ENCODE measurements at places on chromosomes 1 and 21. TPM values are rescaled to one million over a fixed set of nuclear protein-coding genes. Genes with fewer than 3 reads are reported as not detected.

GRCh38 chr1:98201666-98202081 lies 280.8 kb upstream of the DPYD start:
- no peaks in the 10 kb centered on the region for H3K27me3 ChIP-seq
- H3K4me1 ChIP-seq = no peaks in the 10 kb centered on the region
- no peak overlapping the region for H3K27ac ChIP-seq
- no peaks in the 10 kb centered on the region for H3K36me3 ChIP-seq

- no peak overlapping the region for H3K27ac ChIP-seq
- no peaks in the 10 kb centered on the region for H3K36me3 ChIP-seq
- no peak for DNase-seq
- no peak overlapping the region for H3K4me3 ChIP-seq
- H3K4me1 ChIP-seq = no peaks in the 10 kb centered on the region
- peaks cover 7% of the 10 kb centered on the region for H3K27me3 ChIP-seq
Measured at GRCh38 chr1:18419113-18419844, 61.5 kb upstream of the KLHDC7A start.

DNA sequence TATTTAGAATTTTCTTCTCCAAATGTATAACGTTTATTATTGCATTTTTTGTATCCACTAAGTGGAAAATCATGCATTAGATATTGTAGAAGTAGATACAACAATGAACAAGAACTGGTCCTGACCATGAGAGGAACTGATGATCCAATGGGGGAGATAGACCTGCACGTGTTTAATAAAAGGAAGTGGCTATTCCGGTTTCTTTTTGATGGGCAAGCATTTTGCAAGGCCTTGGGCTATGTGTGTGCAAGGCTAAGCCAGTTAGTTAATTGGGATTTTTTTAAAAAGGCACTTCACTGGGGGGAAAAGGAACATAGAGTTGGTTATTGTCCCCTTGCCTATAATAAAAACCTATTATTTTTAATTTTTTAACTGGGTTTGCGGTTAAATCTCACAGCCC lies 961 bp upstream of the VCAM1 start:
- H3K36me3 ChIP-seq = peaks cover 3% of the 10 kb centered on the region
- peaks cover 13% of the 10 kb centered on the region for H3K4me1 ChIP-seq
- H3K27ac ChIP-seq = no peak overlapping the region

GRCh38 chr1:28199328-28200233 lies 23.1 kb upstream of the PTAFR start:
- peaks cover 66% of the 10 kb centered on the region for H3K36me3 ChIP-seq
- H3K4me3 ChIP-seq = peak overlapping the region; percentile 75
- peak overlapping the region; percentile 95 for H3K27ac ChIP-seq
- peaks cover 50% of the 10 kb centered on the region for H3K4me1 ChIP-seq
- DNase-seq = peak; percentile 86

DNA sequence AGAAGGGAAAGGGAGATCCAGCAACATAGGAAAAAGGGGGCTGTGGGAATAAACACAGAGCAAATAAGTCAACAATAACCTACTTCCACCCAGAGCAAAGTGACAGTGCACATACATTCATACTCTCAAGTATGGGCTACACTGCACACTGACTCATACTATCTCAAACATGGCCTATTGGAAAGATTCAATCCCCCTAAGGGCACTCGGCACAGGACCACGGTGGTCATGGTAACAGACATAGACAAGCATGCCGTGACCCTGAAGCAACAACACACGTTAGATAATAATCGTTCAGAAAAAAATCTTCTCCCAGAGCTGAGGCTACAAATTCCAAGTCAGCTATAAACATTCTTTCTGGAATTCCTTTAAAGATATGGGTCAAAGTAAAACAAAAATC lies 16.8 kb upstream of the JAK1 start:
- H3K36me3 ChIP-seq = no peaks in the 10 kb centered on the region
- peaks cover 17% of the 10 kb centered on the region for H3K4me1 ChIP-seq
- H3K27ac ChIP-seq = no peak overlapping the region
- H3K4me3 ChIP-seq = no peak overlapping the region

DNA sequence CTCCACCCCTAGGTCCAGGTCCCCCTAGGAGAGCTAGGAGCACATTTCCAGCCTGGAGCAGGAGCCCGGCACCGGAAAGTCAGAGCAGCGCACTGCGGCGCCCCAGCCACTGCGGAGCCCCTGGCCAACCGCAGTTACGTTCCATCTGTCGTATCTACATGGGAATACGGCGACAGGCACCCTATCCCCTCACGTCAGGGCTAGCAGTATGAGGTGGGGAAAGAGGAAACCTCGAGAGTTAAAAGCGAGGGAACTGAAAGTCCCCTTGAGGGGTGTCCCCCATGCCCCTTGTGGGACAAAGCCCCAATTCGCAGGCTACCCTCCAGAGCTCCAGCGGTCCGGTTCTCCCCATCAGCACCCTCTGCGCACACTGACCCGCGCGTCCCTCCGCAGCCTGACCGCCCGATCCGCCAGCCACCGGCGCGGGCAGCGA lies 995 bp downstream of the COLGALT2 start:
- H3K27ac ChIP-seq = no peak overlapping the region
- DNase-seq = peak; percentile 41
- peaks cover 1% of the 10 kb centered on the region for H3K36me3 ChIP-seq
- H3K4me3 ChIP-seq = peak overlapping the region; percentile 39
- peaks cover 80% of the 10 kb centered on the region for H3K27me3 ChIP-seq

GRCh38 chr1:182238421-182238820 lies 153.2 kb downstream of the GLUL start:
- H3K4me3 ChIP-seq = no peak overlapping the region
- H3K27ac ChIP-seq = no peak overlapping the region
- H3K36me3 ChIP-seq = no peaks in the 10 kb centered on the region
- peaks cover 2% of the 10 kb centered on the region for H3K4me1 ChIP-seq
- peaks cover 10% of the 10 kb centered on the region for H3K27me3 ChIP-seq

DNA sequence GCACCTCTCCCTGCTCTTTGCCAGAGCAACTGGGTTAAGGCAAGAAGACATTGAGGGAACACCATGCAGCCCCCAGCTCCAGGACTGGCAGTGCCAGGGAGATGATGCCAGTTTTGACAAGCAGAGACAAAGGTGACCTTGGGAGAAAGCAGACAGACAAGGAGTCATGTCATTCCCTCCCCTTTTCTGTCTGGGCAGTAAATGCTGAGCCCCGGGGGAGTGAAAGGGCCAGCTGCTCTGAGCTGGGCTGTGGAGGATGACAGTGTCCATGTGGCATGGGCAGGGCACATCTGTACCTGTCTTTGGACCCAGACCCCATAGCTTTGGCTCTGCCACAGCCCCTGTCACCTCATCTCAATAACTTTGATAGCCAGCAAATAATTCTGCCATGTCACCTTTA lies 24.2 kb downstream of the PLEKHA6 start:
- H3K4me3 ChIP-seq = no peak overlapping the region
- H3K4me1 ChIP-seq = no peaks in the 10 kb centered on the region
- no peaks in the 10 kb centered on the region for H3K36me3 ChIP-seq
- DNase-seq = no peak
- peaks cover under 1% of the 10 kb centered on the region for H3K27me3 ChIP-seq

- H3K36me3 ChIP-seq = peaks cover 33% of the 10 kb centered on the region
- no peaks in the 10 kb centered on the region for H3K27me3 ChIP-seq
- H3K4me3 ChIP-seq = peak overlapping the region; percentile 6
- peaks cover 24% of the 10 kb centered on the region for H3K4me1 ChIP-seq
- no peak for DNase-seq
- peak overlapping the region; percentile 38 for H3K27ac ChIP-seq
Measured at GRCh38 chr1:25467616-25468015, 36.9 kb downstream of the MACO1 start.

- no peak for DNase-seq
- H3K4me3 ChIP-seq = no peak overlapping the region
- no peaks in the 10 kb centered on the region for H3K4me1 ChIP-seq
- no peaks in the 10 kb centered on the region for H3K36me3 ChIP-seq
Measured at GRCh38 chr1:218917656-218918055, 256.0 kb upstream of the LYPLAL1 start.

DNA sequence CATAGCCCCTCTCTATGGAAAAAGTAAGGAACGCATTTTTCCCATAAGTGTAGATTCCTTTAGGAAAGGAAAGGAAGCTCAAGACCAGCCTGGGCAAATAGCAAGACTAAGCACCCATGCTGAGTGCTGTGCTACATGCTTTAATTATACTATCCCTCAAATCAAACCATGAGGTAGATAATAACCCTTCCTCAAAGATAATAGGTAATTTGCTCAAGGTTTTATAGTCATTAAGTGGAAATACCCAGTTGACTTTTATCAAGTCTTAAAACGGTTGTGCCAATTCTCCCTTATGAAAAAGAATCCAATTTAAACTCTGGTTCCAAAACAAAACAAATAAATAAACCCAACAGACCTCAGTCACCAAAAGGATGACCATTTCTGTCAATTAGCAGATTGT lies 3.4 kb downstream of the KIAA0319L start:
- H3K27me3 ChIP-seq = no peaks in the 10 kb centered on the region
- H3K4me3 ChIP-seq = no peak overlapping the region

GRCh38 chr1:15870421-15870820 lies 22.9 kb downstream of the SPEN start:
- peaks cover 26% of the 10 kb centered on the region for H3K36me3 ChIP-seq
- peaks cover 22% of the 10 kb centered on the region for H3K4me1 ChIP-seq
- peak overlapping the region; percentile 31 for H3K27ac ChIP-seq
- DNase-seq = no peak
- no peaks in the 10 kb centered on the region for H3K27me3 ChIP-seq
- H3K4me3 ChIP-seq = no peak overlapping the region

- no peak overlapping the region for H3K4me3 ChIP-seq
- no peaks in the 10 kb centered on the region for H3K4me1 ChIP-seq
- no peaks in the 10 kb centered on the region for H3K36me3 ChIP-seq
- no peaks in the 10 kb centered on the region for H3K27me3 ChIP-seq
- no peak overlapping the region for H3K27ac ChIP-seq
- no peak for DNase-seq
Measured at GRCh38 chr21:29777160-29777559, 162.6 kb downstream of the GRIK1 start.

- no peaks in the 10 kb centered on the region for H3K27me3 ChIP-seq
- peaks cover 80% of the 10 kb centered on the region for H3K4me1 ChIP-seq
Measured at GRCh38 chr1:116806245-116806644, 52.0 kb downstream of the CD2 start.

- no peak for DNase-seq
- H3K27me3 ChIP-seq = no peaks in the 10 kb centered on the region
- no peaks in the 10 kb centered on the region for H3K36me3 ChIP-seq
- H3K4me1 ChIP-seq = no peaks in the 10 kb centered on the region
- no peak overlapping the region for H3K27ac ChIP-seq
- H3K4me3 ChIP-seq = no peak overlapping the region
Measured at GRCh38 chr1:54159733-54160316, 7.0 kb upstream of the CDCP2 start.

GRCh38 chr1:43526002-43526401 lies 4.7 kb upstream of the PTPRF start:
- H3K36me3 ChIP-seq = no peaks in the 10 kb centered on the region
- H3K27me3 ChIP-seq = peaks cover 35% of the 10 kb centered on the region
- no peak overlapping the region for H3K27ac ChIP-seq
- peaks cover 15% of the 10 kb centered on the region for H3K4me1 ChIP-seq

CFHR5 gene
- not detected for total RNA-seq

NUP210L gene
- total RNA-seq = 0.11 TPM

TMIGD3 gene
- total RNA-seq = 0.42 TPM

FOXO6 gene
- not detected for total RNA-seq

DNAJC28 gene
- 1.5 TPM for total RNA-seq

NEK2 gene
- total RNA-seq = 31.8 TPM

COL18A1 gene
- total RNA-seq = 12.8 TPM

NFASC gene
- 0.14 TPM for total RNA-seq

AMY1A gene
- not detected for total RNA-seq

GFI1 gene
- 52.2 TPM for total RNA-seq

MPL gene
- total RNA-seq = not detected
